NCI-H2081 treated with DMSO at 0.1 percent for 48 hours (cell line): ENCODE measurements at places on chromosomes 7 and 10.

DNA sequence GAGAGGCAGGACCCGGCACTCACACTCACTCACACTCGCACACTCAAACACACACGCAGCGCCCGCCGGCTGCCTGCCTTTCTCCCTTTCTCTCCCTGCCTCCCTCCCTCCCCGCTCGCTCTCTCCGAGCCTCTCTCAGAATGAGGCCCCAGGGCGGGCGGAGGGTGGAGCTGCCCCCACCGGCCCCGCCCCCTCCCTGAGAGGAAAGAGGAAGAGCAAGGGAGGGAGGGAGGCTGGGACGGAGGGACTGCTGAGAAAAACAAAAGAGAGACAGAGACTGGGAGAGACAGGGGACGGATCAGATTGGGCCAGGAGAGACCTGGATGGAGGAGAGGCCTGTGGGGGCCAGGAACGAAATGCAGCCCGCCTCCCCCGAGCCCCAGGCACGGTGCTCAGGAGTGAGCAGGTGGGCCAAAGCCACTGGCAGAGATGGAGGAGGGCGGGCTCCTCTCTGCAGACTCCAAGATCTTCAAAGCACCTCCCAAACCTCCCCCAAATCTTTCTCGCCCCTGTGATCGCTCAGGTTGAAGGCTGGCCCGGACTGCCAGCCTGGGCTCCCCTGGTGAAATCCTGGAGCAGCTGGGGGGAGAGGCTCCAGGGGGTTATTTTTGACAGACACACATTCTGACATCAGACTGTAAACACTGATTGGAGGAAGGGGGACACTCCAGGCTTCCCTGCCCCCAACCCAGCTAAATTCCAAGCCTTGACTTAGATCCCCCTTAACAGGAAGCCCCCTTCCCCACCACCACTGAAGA lies 5.1 kb downstream of the LDB1 start:
- no peak for DNase-seq

- DNase-seq, result no peak
These were observed 4.6 kb downstream of the DENND11 start for GRCh38 chr7:141697211-141697871.

GRCh38 chr7:139732471-139733167 lies 45.2 kb downstream of the HIPK2 start:
- no peak for DNase-seq

DNA sequence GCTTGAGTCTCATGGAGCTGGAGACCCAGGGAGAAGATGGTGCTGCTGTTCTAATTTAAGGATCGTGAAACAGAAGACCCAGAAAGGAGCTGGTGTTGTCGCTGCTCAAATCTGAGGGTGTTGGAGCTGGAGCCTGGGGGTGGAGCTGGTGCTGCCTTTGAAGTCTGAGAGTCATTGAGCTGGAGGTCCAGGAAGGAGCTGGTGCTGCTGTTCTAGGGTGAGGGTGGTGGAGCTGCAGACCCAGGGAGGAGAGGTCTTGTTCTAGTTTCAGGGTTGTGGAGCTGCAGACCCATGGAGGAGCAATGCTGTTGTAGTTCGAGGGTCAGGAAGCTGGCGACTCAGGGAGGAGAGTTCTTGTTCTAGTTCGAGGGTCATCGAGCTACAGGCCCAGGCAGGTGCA lies 84.1 kb upstream of the ZNF479 start:
- no peak for DNase-seq

GRCh38 chr10:71454347-71454746 lies 57.6 kb downstream of the CDH23 start:
- DNase-seq, result no peak

GRCh38 chr10:43257347-43258210 lies 9.3 kb downstream of the RASGEF1A start:
- DNase-seq, result no peak
